ENCODE measurements at places on chromosomes 2 and 18.

GRCh38 chr2:157627594-157628476 lies 829 bp downstream of the ACVR1C start:
- peak; percentile 2 for DNase-seq

DNA sequence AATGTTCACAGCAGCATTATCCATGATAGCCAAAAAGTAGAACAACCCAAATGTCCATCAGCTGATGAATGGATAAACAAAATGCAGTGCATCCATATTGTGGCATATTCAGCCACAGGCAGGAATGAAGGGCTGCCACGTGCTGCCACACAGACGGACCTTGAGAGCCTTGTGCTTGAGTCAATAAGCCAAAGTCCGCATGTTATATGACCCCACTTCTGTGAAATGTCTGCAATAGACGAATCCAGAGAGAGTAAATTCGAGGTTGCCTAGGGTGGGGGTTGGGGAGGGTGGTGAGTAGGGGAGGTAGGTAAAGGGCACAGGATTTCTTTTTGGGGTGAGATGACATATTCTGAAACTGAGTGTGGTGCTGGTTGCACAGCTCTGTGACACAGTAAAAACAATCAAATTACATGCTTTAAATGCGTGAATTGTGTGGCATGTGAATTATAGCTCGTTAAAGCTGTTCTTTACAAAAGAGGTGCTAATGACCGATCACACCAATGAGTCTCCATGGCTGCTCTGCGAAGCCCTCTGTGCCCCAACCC lies 38.9 kb upstream of the LDLRAD4 start:
- DNase-seq = no peak

- no peak for DNase-seq
Observed at GRCh38 chr2:58027029-58027428, 19.6 kb upstream of the VRK2 start.

DNA sequence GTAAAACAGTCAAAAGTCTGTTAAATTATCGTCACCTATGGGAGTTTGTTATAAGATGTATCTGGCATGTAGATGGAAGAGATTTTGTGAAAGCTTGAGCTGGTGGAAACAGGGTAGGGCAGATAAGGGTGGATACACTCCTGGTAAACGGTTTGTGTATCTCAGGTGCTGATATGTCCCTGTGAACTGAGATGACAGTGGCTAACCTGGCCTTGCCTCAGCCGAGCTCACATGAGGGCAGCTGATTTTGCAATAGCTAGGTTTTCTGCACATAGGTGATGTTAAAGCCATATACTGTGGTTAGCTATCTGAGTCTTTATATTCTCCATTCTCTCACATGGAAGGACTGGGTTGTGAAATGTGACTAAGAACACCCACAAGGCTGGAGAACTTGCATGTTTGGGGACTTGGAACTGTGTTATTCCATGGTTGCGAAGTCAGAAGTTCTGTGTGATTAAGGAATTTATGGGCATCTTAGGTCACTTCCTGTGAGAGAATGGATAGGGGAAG lies 205.1 kb downstream of the TPGS2 start:
- DNase-seq = no peak

DNA sequence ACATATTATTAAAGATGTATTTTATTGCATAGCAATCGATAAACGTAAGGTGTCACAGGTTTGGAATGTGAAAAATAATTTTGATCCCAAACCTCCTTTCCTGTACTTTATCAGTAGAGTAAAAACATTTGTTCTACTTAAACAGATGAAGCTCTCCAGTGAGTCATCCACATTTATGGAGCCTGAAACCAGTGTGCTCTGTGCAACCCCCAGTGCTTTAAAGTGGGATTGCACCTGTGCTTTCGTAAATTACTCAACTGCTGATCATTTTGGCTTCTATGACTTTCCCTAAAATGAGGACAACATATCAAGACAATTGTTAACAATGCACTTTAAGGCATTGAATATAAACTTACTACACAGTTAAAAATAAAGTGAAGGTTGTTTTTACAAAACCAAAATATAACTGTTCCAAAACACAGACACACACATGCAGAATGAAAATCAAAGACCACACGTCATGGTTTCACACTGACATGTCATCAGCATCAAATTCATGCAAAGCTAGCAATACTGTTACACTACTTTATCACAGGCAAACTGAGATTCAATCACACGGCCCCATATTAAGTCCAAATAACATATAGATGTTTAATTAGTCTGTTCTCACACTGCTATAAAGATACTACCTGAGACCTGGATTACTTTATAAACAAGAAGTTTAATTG lies 9.7 kb downstream of the TMEM18 start:
- DNase-seq = no peak

All from suppressor macrophage (primary cell).